ENCODE measurements at places on chromosomes 12 and 14.

DNA sequence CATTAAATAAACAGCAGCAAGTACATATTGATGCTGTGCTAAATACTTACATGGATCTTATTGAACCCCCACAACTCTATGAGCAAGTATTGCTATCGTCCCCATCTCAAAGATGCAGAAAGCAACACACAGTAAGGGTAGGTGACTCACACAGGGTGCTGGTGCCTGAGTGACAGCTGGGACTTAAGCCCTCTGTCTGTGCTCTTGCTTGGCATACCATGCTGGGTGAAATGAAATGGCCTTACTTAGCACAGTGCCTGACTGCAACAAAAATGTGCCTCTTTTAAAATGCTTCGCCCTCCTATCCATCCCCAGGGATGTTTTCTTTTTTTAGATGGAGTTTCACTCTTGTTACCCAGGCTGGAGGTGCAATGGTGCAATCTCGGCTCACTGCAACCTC is 788 bp downstream of the TEX52 start:
- DNase-seq: no peak

- no peak for DNase-seq
Observed at GRCh38 chr12:121748218-121748570, 35.6 kb downstream of the TMEM120B start.

- no peak for DNase-seq
Observed at GRCh38 chr12:121162985-121163384, 30.3 kb downstream of the P2RX7 start.

- no peak for DNase-seq
Observed at GRCh38 chr12:51779876-51780275, 68.6 kb downstream of the FIGNL2 start.

DNA sequence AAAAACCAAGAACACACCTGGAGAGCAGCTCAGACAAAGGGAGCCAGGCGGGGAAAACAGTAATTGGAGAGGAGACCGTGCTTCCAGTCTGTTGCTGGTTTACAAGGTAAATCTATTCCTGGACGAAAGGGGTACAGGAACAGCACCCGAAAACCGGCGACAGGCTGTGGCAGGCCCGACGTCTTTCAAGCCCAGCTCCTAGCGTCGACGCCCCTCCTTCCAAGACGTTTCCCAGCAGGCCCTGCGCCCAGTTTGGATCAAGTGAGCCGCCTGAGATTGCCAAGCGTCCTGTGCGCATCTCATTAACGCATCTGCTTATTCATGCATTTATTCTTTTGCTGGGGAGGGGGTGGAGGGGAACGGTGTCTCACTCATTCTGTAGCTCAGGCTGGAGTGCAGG is 1.4 kb downstream of the C12orf56 start:
- DNase-seq: no peak

GRCh38 chr14:65866448-65866847 is 453.9 kb downstream of the FUT8 start:
- DNase-seq: no peak

- no peak for DNase-seq
Observed at GRCh38 chr14:88990856-88991255, 166.4 kb downstream of the TTC8 start.

DNA sequence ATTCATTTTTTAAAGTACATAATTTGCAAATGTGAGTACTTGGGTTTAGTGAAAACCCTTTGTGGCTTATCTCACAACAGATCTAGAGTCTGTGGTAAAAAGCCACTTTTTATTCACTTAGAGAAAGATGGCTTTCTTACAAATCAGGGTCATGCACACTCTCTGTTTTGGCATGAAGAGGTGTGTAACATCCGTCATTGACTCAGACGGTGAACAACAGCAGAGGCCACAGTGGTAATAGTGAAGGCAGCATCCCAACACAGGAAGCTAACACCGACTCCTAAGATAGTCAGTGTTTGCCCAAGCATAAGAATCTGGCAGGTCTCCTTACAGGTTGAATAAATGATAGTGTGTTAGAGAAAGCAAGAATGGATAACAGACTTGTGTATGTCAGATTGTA is 593.0 kb downstream of the SOX5 start:
- no peak for DNase-seq

- no peak for DNase-seq
Observed at GRCh38 chr12:8822298-8822697, at the start of gene A2ML1. Gene A2ML1, plus strand, starts transcription at chr12:8822621. Its CDS starts 31 bp downstream, at chr12:8822652.

- no peak for DNase-seq
Observed at GRCh38 chr14:31827325-31827724, 249.8 kb upstream of the ARHGAP5 start.

- no peak for DNase-seq
Observed at GRCh38 chr14:68677476-68677875, 115.4 kb downstream of the ZFP36L1 start.

GRCh38 chr14:102840771-102841528 is 63.7 kb downstream of the TRAF3 start:
- DNase-seq: no peak

DNA sequence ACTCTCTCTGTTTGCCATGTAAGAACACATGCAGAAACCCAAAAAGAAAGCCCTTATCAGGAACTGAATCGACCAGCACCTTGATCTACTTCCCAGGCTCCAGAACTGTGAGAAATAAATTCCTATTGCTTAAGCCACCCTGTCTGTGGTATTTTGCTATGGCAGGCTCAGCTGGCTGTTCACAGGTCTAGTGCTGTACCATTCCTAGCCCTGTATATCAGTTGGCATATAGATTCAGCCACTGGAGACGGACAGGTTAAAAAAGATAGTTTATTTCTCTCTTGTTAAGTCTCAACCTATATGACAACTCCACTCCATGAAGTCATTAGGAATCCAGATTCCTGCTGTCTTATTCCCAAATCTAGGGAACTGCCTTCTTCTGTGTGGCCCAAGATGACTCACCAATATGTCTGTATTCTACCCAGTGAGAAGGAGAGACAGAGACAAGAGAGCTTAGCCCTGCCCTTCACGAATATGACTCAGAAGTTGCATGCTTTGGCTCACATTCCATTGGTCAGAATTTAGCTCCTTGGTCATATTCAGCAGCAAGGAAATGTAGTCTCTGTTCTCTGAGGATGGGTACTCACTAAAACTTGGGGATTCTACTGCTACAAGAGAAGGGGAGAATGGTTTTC is 57.0 kb downstream of the PLEKHG7 start:
- no peak for DNase-seq

DNA sequence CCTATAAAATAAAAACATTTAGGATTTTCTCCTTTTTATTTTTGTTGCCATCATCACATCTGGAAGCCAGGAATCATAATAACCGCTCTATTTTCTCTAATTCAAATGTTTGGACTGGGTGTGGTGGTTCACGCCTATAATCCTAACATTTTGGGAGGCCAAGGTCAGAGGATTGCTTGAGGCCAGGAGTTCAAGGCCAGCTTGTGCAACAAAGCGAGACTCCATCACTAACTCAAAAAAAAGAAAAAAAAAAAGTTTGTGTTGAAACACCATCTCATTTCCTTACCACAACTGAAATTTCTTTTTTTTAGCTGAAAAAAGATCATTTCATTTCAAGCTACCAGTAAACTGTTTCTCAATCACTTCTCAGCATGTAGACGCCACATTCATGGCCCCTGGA is 8.8 kb upstream of the BAZ1A start:
- DNase-seq: no peak

GRCh38 chr14:76067536-76067935 is 82.0 kb downstream of the IFT43 start:
- no peak for DNase-seq

GRCh38 chr12:9799961-9800360 is 27.3 kb upstream of the KLRF1 start:
- no peak for DNase-seq

DNA sequence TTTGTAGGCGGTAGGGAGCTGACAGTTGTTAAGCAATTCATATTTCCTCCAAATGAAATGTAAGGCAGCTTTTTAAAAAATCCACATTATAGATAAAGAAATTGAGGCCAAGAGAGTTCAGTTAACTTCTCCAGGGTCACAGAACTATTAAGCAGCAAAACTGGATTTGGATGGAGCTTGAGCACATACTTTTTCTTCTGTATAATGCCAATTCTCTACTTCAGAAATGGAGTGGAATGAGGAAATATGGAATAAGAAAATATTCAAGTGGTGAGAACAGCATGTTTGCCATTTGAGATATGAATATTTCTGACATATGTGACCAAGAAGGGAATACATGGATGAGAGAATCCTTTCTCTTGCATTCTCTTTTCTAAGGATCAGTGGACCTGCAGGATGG is 233.1 kb downstream of the FOXG1 start:
- DNase-seq: no peak

DNA sequence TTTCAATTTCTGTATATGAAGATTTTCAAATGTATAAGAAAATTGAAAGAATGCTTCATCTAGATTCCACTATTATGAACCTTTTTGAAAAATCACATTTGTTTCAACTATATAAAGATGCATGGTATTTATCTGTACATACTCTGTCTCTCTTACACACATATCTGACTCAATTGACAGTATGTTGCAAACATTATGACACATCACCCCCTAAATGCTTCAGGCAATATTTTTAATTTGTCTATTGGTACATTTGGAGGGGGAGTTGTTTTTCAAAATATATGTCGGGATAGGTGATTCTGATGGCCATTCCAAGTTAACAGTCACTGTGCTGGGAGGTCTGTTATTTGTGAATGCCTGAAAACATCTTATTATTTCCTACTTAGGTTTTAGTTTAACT is 14.4 kb downstream of the PCNX1 start:
- DNase-seq: no peak

DNA sequence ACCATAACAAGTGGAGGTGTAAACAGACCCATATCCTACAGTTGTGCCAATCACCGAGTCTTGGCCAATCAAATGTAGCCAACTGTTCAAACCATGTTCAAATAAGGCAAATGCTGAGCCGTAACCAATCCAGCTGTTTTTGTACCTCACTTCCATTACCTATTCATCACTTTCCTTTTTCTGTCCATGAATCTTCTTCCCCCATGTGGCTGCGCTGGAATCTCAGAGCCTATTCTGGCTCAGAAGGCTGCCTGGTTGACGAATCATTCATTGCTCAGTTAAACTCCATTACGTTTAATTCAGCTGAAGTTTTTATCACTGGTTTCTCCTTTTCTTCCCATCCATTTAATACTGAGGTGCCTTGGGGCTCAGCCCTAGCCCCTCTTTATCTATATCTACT is 71.1 kb downstream of the TBC1D30 start:
- no peak for DNase-seq

DNA sequence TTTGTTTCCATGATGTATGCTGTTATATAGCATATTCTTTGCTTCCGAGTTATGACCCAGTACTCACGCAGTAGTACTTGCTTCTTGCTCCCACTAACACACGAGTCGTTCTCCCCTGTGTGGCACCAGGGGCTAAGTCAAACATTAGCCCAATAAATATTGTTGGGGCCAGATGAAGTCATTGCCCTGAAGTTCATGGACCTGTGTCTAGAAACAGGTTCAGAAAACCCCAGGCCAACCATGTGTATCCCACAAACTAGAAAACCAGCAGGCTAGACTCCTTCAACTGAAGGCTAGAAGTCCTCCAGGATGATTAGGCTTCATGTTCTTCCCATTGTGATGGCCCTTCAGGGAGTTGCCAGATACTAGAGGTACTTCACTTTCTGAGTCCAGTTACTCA is 198.2 kb upstream of the RBM19 start:
- no peak for DNase-seq

- no peak for DNase-seq
Observed at GRCh38 chr12:132572801-132573760, 37.3 kb downstream of the LRCOL1 start.

DNA sequence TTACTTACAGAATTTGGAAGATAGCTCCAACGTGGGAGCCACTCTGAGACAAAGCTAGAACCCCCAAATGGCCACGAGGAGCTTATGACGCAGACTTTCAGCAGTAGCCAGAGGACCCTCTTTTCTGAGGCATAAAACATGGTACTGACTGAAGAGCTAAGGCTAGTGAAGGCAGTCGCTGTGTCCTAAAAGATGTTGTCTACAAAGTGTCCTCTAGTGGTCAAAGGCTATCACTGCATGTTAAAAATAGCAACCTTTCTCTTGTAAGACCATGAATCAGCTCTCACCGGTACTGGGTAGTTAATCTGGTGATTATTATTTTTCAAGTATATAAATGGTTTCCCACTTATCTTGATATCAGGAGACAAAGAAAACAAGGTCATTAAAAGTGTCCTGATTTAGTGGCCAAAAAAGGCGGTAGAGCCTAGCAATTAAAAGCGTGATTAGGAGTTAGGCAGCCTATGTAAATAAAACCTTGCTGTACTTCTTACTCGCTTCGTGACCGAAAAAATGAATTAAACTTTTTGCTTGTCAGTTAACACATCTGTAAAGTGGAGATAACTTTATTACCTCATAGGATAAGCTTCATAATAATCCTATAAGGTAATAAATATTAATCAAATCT is 47.0 kb upstream of the LGR5 start:
- peak; percentile 1 for DNase-seq

DNA sequence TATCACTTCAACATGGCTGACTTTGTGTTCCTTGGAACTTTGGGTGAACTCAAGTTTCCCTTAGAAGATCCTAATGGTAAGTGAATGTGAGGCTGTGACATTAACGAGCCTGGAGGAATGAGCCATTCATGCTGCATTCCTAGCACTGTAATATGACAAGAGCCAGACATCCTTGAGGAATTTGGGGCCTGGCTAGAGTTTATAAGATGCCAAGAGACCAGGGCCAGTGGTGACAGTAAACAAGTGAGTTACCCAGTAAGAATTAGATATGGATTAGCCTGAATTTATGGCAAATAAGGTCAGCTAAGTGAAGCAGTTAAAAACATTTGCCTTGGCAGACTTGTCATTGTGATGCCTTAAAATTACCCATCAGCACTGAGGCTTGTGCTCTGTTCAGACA is 232.4 kb downstream of the AKAP6 start:
- DNase-seq: no peak

DNA sequence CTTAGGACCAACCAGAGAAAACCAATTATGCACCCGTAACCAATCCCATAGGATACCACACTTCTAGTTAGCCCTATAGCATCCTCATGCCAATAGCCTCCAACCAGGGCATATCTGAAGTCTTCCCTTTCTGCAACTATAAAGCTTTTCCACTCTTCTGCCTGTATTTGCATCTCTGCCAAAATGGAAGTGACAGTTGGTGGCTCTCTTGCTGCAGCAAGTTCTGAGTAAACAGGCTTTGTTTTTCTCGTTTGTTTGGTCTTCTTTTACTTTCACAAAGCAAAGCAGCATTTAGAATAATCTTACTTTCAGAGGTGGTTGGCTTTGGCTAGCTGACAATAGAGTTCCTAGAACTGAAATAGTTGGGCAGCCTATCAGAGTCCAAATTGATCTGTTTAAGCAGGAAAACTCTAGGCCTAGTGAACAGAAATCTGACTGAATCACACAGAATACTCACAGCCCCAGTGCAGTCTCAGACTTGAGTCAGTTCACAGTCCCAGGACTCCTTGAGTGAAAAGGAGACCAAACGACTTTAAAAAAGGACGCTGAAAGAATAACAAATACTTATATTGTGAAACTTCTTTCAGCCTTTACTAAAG is 1029.7 kb upstream of the LRFN5 start:
- DNase-seq: no peak

GRCh38 chr12:2054091-2055018 is 1.6 kb downstream of the CACNA1C start:
- DNase-seq: no peak

- DNase-seq: no peak
Observed at GRCh38 chr12:41587574-41587973, 399.5 kb downstream of the PDZRN4 start.
